ENCODE measurements at places on chromosomes 7 and 10.

- DNase-seq, result no peak
Observed at GRCh38 chr10:111151595-111152307, 74.9 kb downstream of the ADRA2A start.

DNA sequence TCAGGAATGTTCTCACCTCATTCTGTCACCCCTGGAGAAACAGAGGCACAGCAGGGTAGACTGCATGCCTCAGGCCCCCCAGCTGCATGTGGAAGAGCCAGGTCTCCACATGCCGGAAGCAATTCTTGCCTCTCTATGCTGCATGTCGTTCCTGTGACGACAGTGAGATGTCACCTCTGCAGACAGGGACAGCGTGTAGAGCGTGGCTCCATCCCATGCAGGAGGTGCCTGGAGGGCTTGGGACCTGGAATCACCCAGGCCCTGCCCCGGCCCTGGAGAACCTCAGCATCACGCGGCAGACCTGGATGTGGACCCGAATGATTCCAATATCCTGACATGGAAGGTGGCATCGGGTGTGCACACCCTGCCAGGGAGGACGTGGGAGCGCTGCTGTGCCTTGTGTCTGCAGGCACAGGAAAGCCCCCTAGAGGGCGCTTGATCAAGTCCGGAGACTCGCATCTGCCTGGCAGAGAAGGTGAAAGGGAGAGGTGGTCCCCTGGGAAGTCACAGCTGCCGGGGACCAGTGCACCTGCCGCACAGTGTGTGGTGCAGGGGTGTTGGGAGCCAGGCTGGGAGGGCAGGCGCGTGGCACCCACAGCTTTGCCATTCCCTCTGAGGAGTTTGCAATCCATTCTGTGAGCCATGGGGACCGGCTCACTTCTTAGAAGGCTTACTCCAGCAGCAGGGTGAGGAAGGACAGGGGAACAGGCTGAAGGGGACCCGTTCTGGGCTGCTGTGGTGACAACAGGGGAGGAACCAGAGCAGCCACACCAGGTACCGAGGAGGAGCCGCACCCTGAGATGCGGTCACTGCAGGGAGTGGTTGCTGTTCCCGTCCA, 45.3 kb upstream of the EN2 start:
- peak; percentile 43 for DNase-seq

DNA sequence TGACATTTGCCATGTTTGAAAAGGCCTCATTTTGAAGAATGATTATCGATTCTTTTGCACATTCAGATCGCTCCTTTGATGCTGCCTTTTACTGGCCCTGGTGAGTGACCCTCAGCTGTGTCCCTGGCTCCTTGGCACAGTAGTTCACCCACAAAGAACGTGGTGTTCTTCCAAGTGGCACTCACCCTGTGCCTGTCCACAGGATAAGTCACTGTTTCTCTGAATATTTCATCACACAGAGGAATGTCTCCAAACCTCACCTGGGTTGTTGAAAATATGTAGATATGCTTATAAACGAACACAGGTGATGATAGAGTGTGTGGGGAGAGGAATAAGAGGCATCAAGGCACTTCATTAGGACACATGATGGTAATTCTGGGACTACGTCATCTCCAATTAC, 810.7 kb downstream of the CCSER2 start:
- DNase-seq, result no peak

GRCh38 chr7:49014870-49015269, 90.5 kb downstream of the CDC14C start:
- DNase-seq, result no peak

GRCh38 chr10:21514818-21515351, 10.6 kb downstream of the SKIDA1 start:
- no peak for DNase-seq

DNA sequence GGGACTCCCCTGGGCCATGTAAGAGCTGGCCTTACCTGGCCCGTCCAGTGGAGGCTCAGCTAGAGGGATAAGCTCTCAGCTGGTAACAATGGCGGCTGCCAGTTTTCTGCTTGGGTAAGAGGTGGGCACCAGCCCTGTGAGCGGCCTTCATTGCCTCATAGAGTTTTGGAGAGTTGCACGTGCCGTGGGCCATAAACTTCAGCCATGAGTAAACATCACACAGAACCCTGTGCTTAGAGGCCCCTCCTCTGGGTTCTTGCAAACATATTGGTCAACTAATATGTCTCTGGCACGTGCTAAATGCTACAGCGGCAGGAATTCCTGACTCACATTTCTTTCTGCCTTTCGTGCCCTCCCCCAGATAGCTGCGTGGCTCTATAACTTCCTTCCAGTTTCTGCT, 103.9 kb upstream of the LEP start:
- DNase-seq, result peak; percentile 67

DNA sequence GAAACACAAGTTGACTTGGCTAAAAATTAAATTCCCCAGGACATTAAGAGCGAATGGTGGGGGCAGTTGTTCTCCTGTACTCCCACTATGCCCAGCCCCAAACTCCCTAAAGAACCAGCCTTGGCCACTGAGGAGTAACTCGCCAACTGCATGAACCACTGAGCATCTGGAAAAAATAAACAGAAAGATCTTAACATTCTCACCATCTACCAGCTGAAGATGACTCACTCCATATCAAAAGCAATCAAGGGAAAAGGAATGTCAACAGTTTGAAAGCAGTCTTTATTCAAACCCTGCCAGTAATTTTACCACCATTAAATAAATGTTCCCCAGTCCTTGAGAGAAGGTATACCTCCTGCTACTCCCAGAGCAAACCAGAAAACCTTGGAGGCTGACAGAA, 45.4 kb downstream of the CTTNBP2 start:
- no peak for DNase-seq

DNA sequence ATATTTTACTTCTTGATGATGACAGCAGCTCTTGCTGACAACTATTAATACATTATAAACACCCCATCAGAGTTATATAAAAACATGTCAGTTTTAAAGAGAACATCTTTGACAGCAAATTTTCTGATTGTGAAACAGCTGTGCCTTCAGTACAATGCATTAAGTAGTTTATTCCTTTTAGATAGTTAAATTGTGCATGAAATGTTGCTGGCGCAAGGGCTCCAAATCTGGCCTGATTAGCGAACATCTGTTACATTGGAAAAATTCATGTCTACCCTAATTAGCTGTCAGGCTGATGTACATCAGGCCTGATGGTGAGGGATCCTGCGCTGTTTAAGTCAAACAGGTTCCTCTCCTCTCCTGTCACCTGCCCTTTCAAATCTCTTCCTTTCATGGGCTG, 171.9 kb upstream of the SP8 start:
- DNase-seq, result no peak

- DNase-seq, result no peak
Observed at GRCh38 chr10:103916254-103916653, 1.7 kb downstream of the STN1 start.

- no peak for DNase-seq
Observed at GRCh38 chr7:41351091-41351490, 351.8 kb downstream of the INHBA start.

DNA sequence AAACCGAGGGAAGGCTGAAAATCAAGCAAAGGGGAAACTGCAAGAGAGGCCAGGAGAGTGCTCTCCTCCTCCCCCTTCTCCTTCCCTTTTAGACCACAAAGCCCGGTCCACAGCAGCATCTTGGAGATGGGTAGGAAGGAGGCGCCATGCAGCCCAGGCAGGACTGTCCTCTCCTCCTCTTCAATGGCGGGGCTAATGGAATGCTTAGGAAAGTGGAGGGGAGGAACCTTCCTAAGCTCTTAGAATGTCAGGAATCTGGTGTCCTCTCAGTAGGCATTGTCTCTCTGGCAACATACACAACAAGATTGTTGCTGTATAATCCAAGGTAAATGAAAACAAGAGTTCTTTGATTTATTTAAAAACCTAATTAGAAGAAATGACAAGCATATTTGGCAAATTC, 185.1 kb downstream of the DGKI start:
- DNase-seq, result no peak

DNA sequence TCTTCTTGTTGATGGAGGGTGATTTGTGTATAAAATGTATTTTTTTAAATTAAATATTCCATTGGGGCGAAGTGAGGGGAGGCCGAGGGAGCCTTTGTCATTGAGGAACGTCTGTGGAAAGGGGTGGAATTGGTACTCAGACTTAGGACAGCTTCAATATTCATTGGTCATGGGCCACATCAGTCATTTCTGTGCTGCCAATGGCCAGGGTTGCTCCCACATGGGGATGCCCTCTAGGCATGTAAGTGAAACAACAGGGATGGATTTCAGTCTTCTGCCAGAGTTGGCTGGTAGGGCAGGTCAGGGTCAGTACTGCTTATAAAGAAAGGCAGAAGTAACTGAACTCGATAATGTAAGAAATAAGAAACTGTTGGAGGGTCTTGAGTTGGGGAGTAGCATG, 47.2 kb downstream of the NEURL1 start:
- no peak for DNase-seq

DNA sequence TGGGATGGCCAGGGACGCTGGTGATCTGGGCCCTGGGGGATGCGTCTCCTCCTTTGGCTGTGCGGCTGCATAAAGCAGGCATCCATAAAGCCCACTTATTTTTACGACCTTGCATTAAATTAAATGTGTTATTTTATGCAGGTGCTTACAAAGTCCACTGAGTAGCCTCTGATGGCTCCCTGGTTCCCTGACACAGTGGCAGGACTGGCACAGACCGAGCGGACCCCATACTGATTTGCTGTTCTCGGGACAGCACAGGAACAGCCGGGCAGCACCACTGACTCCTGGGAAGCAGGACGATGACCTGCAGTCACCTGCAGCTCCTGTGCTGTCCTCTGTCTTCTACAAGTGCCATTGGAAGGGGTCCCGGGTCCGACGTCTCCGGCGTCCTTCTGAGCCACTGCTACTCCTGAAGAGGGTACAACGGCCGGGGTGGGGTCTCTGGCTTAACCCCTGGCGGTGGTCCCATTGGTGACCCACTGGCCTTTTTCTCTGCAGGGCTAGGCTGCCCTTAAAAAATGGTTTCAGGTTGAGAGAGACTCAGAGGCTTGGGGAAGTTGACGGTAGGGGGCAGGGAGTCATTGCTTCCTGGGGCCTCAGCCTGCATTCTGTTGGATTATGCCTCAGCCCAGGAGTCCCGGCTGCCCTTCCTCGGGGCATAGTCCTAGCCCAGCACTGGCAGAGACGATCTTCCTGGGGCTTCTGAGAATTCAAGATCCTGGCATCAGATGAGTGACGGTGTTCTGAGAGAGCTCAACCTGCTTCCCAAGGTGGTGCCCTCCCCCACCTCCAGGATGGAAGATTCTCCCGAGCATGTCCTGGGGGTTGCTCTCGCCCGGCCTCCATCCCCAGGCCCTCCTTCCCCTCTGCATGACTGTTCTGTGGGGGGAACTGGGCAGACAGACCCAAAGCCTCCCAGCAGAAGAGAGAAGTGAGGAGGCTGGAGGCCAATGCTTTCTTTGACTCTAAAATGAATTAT, 330.1 kb downstream of the ADARB2 start:
- DNase-seq, result no peak

DNA sequence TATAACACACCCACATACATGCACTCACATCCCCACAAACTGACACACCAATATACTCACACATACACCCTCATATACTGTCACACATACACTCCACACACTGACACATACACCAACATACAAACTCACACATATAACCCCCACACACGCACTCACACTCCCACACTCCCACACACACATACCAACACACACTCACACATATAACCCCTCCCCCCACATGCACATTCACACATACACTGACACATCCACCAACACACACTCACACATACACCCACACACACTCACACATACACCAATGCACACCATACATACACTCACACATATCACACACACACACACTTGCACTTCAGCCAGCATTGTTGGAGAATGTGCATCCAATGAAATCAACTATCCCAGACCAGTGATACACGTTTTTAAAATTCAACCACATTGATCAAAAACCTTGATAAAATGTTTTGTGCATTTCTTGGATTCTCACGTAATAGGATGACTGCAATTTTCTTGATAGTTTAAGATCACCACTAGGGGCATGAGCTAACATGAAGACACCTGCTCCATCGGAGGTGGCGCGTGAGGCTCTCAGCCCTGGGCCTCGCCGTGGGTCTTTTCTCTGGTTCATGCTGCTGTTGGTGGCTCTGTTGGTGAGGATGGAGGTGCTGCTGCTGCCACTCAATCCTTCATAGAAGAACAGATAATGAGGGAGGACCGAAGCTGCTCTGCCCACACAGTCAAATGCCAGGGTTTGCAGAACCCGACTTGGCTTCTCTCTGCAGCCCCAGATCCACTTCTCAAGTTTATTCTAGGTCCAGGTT, 32.1 kb upstream of the CHST15 start:
- no peak for DNase-seq

DNA sequence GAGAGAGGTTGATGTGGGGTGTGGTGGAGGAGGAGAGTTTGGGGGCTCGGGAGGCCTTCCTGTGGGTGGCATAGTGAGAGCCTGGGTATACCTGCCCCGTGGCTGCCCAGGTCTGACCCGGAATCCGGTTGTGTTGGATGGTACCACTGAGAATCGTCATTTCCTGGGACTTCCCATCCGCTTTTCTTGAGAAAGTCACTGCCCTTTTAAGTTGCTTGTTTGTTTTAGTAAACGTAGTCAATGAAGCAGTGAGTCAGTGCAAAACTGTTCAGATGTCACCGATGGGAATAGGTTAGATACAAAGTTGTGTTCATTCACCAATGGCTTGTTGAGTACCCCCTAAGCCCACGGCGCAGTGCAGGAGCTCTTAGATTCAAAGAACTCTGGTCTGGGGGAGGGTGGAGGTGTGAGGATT, 285.8 kb downstream of the CAMK1D start:
- DNase-seq, result no peak

DNA sequence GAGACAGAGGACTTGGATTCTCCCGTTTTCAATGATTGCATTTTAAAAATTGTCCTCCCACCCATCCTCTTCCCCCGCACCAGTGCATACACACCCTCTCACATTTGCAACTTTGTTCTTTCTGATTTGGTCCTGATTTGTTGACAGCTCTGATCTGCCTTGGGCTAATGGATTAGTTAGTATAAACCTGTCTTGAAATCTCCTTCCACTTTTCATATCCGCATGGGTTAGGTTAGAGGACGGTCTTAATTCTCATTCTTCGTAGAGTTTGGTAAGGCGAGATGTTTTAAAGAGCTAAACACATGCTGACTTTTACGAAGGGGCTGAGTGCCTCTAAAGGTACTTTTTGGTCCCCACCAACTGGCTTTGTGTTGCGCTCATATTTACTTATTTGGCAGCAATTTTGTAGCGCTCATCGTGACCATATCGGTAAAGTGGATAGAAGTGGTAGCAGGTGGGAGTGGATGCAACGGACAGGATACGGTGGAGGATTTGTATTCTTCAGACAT, 1.1 kb downstream of the AHR start:
- peak; percentile 56 for DNase-seq

DNA sequence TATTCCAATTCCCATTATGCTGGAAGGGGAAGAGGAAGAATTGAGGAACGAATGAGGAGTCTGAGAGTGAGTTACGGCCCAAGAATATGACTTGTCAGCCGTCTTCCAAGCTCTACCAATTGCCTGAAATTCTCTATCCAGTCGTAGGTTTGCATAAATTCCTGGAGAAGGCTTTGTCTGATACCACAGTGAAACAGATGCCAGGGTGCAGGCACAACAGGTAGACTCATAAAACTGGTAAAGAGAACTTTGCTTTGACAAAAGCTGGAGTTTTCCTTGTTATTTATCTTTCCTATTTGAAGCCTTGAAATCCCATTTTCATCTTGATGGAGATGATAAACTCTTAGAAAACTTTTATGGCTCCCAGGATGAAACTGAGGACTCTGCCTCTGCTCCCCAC, 251.2 kb downstream of the KCNMA1 start:
- no peak for DNase-seq

All from inflammatory macrophage treated with lipopolysaccharide for 4 hours (primary cell).